ENCODE measurements at places on chromosomes 2 and 18.

- DNase-seq, result no peak
Measured at GRCh38 chr2:42096869-42097591, 49.2 kb downstream of the PKDCC start.

DNA sequence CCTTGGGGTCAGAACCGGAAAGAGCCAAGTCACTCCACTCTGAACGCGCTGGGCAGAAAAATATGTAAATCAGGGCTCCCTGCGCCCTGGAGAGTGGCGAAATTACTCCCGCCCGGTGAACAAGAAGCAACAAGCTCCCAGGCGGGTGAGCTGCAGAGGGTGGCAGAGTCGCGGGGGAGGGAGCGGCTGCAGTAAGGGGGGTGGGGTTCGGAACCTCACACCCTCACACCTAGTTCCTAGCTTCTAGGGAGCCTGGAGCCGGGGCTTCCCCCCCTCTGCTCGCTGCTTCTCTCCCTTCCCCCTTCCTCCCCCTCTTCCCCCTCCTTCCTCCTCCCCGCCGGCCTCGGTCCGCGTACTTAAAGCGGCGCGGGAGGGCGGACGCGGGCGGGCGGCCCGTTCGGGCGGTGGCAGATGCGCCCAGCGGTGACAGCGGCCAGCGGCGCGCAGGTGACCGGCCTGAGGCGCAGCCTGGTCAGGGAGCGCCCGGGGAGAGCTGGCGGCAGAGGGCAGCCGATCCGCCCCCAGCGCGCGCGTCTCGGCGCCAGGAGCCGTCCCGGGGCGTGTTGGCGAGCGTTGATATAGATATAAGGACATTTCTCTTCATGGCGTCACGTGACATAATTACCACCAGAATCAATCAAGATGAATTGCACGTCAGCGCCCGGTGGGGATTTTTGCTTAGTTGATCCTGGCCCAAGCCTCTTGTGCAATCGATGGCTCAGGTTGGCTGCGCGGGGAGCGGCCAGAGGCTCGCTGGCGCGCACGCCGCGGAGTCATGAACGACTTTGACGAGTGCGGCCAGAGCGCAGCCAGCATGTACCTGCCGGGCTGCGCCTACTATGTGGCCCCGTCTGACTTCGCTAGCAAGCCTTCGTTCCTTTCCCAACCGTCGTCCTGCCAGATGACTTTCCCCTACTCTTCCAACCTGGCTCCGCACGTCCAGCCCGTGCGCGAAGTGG lies at the start of gene HOXD11:
Gene HOXD11 (plus strand): TSS at position 700 of the 959 bp plus-strand sequence. CDS start 76 bp downstream, at position 776.
- DNase-seq, result peak; percentile 78

DNA sequence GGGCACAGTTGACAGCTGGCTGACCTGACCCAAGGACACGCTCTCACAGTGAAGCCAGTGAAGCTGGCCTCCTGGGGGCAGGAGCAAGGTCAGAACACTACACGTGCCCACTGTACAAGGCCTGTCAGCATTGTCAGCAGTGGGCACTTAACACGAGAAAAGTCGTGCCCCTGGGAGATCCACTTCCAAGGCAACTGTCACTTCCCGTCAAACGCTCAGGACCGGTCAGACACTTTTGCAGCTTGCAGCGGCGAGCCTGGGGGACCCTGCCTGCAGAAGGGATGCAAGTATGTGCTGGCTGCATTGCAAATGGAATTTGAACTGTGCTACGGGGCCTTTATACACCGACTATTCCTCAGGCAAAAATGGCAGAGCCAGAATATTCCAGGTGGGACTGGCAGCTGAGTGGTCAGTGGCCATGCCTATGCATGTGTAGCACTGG lies 176.2 kb downstream of the BCL2 start:
- DNase-seq, result no peak

DNA sequence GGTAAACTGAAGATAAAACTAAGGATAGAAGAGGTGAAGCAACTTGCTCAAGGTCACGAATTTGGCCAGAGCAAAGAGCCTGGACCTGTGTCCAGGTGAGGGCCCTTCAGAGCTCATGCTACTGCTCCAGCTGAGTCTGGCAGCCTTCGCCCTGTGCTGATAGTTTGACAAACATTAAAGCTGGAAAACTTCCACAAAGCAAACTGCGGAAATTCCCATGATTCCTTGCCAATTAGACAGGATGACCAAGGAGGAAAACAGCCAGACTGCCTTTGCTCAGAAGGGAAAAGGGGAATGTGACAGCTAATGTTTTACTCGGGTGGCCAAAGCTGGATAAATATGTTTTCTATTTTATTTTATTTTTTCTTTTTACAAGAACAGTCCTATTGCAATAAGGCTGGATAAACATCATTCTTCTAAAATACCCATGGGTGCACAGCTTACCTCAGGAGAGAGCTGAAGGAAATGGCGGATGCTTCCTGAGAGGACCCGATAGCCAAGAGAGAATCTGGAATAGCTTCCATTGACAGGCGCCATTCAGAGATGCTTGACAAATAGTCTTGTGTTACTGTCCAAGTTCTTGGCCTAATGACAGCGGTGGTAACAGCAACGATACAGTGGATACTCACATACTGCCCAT lies 5.3 kb upstream of the CTAGE1 start:
- DNase-seq, result no peak

DNA sequence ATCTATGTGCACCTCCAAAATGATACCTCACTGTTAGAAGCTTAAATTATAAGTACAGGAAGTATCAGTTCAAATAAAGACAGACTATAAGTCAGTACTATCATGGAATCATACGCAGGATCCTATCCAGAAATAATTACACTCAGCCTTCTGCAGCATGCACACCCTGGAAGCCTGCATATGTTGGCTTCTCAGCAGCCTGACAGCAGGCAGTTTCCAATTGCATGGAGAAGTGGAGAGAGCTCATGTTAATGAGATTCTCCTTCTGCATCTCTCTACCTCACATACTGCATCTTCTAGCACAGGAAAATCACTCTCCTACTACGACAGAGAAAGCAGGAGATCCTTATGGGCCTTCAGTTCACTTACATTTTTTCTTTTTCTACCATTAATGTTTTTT lies 20.5 kb downstream of the NR4A2 start:
- no peak for DNase-seq

DNA sequence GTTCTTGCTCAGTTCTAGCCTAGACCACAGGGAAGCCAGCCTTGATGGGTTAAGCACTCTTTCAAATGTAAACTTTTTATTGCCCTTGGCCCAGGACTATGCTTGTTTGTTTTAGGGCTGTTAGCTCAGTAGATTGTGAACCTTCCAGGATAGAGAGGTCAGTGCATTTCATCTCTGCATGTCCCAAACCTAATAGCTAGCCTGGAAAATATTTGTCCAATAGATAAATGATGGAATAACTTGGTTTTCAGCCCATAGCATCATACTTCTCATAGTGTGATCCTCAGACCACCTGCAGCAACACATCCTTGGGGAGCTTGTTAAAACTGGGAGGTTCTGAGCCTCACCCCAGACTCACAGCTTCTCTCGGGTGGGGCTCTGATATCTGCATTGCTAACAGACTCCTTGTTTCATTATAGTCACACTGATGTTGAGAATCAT lies 59.8 kb downstream of the TRIB2 start:
- no peak for DNase-seq

DNA sequence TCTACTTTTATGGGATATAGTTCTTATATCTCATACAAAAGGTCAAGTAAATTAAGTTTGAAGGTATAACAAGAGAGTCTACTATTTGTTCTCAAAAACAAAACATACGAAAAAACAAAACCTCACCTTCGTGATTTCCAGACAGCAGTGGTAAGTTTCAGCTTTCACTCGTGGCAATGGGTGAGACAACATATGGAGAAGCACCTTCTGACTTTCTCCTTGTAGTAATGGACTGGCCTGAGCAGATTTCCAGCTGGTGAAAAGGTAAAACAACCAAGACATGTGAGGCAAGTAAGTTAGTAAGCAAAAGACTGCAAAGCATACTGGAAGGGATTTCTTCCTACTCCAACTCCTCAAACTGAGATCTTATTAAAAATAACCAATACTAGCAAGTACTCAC lies 39.6 kb downstream of the RTTN start:
- DNase-seq, result no peak

- no peak for DNase-seq
Measured at GRCh38 chr2:182621810-182622209, 94.2 kb upstream of the DNAJC10 start.

DNA sequence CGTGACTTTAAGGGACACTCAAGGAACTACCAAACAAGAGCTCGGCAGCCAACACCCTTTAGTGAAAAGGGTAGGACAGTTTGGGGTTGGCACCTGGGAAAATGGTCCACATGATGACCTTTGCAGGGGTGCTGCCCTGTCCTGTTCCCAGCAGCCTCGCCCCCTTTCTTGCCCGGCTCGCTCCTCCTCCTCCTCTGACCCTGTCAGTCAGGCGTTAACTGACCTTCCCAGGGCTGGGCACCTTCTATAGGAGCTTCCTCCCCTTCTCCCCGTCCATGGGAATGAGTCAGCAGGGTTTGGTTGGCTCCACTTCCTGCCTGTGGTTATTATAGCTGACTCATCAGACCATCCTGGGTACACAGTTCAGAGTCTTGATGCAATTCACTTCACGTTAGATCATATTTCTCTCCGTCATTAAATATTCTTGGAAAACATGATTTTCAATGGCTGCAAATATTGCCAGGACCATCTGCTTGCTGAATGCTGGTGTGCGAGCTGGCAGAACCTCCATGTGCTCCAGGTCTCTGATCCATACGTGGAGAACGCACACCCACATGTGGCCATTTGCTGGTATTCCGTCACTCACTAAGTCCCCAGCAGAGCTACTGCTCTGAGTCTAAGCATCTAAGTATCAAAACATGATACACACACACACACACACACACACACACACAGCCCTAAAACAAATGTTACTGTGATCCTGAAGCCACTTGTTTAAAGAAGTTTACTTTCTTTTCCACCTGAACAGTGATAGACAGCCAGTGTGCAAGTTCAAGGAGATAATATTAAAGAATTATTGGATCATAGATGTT lies 185.0 kb downstream of the ANAPC1 start:
- no peak for DNase-seq

DNA sequence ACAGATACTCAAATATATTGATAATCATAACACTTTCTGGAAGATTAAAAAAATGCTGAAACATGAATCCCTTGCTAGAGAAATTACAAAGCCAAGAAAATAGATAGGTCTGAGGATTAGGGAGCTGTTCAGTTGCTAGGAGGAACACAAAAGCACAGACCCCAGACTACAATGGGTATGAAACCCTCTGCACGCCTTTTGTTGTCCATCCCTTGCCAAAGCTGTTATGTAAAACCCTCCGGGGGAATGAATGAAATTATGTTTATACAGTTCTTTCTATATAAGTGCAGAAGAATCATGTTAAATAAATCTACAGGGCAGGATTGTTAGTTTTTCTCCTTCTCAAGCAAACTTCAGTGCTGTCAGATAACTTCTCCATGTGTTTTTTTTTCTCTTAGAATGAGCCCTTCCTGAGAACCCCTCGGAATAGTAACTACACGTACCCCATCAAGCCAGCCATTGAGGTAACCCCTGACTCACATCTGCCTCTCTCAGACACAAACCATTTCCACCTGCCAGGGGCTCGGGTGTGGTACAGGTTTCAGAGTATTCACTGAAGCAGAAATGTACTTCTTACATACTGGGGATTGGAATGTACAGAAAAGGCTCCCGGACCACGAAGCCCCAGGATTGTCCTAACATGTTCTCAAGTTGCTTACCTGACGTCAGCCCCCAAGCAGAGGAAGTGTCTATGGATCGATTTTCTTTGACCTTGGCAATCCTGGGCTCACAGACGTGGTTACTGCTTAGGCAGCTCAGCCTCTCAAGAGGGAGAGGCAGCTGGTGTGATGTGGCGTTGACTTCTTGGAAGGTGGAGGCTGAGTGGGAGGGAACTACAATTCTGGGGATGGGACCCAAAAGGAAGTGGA lies 118.0 kb downstream of the PLB1 start:
- no peak for DNase-seq

DNA sequence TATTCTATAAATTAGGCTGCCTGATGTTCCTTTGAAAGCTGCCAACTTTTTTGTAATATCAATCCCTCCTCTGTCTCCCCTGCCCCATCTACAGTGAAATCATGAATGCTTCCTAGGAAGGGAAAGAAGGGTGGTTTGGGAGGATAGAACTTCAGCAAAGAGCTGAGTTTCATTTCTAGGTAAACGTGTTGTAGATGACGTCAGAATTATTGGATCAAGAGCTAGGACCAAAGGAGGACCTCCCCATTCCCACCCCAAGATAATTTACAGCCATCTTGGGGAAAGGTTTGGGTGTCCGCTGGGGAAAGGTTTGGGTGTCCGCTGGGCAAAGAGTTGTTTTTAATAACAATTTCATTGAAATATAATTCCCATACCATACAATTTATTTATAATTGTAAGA lies 11.2 kb upstream of the ANKRD53 start:
- no peak for DNase-seq

- no peak for DNase-seq
Measured at GRCh38 chr18:41052625-41053024, 902.4 kb upstream of the PIK3C3 start.

DNA sequence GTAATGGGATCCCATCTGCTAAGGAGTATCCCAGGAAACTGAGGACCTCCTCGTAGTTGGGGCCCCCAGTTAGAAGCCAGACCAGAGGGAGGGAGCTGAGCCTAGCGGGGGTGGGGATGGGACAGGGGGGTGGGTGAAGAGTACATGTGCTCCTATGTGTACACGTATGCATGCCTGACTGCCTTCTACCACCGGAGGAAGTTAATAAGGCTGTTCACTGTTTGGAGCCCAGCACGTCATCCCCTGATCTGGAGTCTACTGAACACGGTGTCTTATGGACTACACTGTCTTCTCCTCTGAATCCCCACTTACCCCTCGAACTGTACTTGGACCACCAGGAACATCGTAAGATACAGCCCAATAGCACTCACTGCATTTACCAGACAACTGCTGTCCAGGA lies 68.5 kb downstream of the SFXN5 start:
- DNase-seq, result no peak

DNA sequence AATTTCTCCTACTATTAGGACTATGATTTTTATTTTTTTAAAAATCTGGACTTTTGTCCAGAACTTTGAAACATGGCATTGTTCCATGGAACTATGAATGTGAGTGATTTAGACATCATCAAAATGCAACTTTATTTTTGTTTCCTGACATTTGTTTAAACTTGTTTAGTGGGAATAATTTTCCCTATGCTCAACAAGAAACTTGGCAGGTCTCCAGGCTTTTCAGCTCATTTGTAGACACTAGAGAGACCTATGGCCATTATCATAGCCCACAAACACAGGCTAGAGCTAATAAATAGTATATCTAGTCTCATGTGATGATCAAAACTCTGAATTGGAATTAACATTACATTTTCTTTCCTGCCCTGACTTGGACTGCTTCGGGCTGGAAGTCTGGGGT lies 145.1 kb upstream of the CELF4 start:
- DNase-seq, result peak; percentile 36

GRCh38 chr2:147594038-147594437 lies 250.8 kb upstream of the ACVR2A start:
- DNase-seq, result no peak

DNA sequence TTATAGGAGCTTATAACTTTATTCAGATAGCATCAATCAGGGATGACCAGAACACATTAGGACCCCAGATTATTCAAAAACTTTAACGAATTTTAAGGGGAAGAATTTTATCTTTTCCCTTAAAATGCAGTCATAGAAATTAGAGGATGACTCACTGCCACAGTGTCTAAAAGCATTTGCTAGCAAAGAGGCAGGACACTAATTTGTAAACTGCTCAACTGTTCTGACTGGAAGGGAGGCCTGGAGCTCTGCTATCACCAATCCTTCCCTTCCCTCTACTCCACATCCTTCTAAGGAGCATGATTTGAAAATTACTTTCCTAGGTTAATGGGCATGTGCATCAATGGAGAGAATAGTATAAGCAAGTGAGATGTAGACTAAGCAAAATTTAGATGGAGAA lies 40.5 kb downstream of the PREPL start:
- DNase-seq, result no peak

- DNase-seq, result no peak
Measured at GRCh38 chr18:13137670-13138419, 80.7 kb upstream of the LDLRAD4 start.
